ENCODE measurements at places on chromosomes 5 and 9. TPM values are rescaled to one million over a fixed set of nuclear protein-coding genes. Genes with fewer than 3 reads are reported as not detected.

DNA sequence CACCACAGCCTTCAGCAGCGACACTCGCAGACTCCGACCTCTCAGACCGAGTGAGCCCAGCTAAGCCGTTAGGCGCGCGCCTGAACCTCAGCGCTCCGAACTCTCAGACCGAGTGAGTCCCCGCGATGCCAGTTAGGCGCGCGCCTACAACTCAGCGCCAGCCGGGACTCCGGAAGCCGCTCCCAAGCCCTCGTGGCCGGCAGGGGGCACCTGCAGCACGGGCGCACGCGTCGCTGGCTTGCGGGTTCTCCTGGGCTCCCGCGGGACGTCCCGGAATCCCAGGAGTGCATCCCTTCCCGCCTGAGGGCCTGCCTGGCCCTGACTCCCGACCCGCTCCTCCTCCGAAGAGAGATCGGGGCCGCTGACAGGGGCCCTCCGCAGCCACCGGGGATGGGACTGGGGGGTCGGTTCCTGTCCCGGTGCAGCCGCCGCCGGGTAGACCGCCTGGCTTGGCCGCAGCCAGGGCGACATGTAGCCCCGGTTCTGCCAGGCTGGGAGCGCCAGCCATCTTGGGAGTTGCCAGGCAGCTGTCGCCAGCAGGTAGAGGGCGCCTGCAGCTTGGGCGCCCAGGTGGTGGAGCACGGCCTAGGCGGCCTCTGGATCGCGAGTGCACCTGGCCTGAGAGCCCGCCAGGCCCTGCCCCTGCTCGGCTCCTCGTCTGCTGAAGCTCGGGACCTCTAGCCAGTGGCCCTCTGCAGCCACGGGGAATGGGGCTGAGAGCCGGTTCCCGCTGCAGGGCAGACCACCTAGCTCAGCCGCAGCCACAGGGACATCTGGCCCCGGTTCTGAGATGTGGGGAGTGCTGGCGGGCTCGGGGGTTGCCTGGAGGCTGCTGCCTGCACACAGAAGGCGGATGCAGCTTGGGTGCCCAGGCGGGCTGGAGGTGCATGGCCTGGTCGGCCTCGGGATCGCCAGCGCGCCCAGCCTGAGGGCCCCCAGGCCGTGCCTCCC is at the start of gene ANKRD18A:
ANKRD18A (minus strand) TSS at position 114 of the 951 bp plus-strand sequence. CDS start 311 bp downstream, outside the sequence.
- H3K27ac ChIP-seq, result no peak within 1 kb of the TSS
- DNase-seq, result peak; percentile 62

- DNase-seq, result no peak
- H3K27ac ChIP-seq, result no peak overlapping the region
- H3K27me3 ChIP-seq, result peaks cover 10% of the 10 kb centered on the region
- no peak overlapping the region for H3K4me3 ChIP-seq
- no peaks in the 10 kb centered on the region for H3K36me3 ChIP-seq
Measured at GRCh38 chr9:93198117-93198837, 14.3 kb downstream of the WNK2 start.

KCNIP1 gene
- total RNA-seq, result not detected

SPINK4 gene
- total RNA-seq, result not detected

DNA sequence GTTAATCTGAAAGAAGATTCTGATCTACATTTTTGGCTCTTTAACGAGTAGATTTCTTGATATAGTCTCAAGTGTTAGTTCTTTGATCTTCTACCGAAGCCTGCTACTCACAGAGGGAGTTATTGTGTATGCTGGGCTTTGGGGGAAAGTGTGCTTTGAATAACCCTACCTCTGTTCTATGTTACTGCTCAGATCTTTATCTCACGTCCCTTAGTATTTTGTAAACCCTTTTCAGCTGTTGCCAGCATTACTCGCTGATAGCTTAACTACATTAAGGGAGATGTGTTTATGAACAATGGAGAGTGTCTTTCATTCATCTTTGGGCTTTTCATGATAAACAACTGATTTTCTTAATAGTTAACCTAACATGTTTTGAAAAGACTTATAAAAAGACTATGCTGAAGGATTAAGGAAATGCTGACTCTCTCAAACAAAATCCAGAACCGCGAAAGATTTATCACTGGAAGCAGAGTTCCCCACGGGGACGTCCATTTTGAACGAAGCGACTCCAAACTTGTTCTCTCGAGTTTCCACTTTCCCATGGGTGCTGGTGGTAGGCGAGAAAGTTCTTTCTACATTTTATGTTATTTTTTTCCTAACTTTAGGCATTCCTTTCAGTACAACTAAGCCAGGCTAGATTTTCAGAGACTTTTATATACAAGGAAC is 27.9 kb upstream of the ALDH1A1 start:
- no peaks in the 10 kb centered on the region for H3K4me1 ChIP-seq
- no peaks in the 10 kb centered on the region for H3K27me3 ChIP-seq
- no peaks in the 10 kb centered on the region for H3K36me3 ChIP-seq
- DNase-seq, result no peak
- no peak overlapping the region for H3K27ac ChIP-seq

GRCh38 chr9:93557366-93558137 is 18.8 kb upstream of the PHF2 start:
- no peak overlapping the region for H3K27ac ChIP-seq
- H3K36me3 ChIP-seq, result peaks cover 59% of the 10 kb centered on the region
- no peaks in the 10 kb centered on the region for H3K27me3 ChIP-seq
- DNase-seq, result no peak

GRCh38 chr5:119943148-119943547 is 313.8 kb downstream of the FAM170A start:
- no peak overlapping the region for H3K27ac ChIP-seq
- DNase-seq, result no peak
- no peaks in the 10 kb centered on the region for H3K27me3 ChIP-seq
- no peaks in the 10 kb centered on the region for H3K4me1 ChIP-seq

RUSC2 gene
- 2.3 TPM for total RNA-seq

GRCh38 chr9:92292338-92293074 is 991 bp downstream of the IARS1 start:
- H3K4me1 ChIP-seq, result peaks cover 63% of the 10 kb centered on the region
- no peak for DNase-seq
- no peaks in the 10 kb centered on the region for H3K27me3 ChIP-seq

Measured in activated CD8-positive, alpha-beta T cell treated with anti-CD3 and anti-CD28 coated beads, Interleukin-2, amount 10 ng/mL, durations not matched to agents 7 days and 5 days (primary cell).